ENCODE measurements at places on chromosomes 3 and 15.

GRCh38 chr3:132174500-132174899, 139.7 kb upstream of the CPNE4 start:
- no peak for DNase-seq

- DNase-seq, result no peak
These were observed 286.6 kb downstream of the PTPRG start for GRCh38 chr3:61847784-61848462.

DNA sequence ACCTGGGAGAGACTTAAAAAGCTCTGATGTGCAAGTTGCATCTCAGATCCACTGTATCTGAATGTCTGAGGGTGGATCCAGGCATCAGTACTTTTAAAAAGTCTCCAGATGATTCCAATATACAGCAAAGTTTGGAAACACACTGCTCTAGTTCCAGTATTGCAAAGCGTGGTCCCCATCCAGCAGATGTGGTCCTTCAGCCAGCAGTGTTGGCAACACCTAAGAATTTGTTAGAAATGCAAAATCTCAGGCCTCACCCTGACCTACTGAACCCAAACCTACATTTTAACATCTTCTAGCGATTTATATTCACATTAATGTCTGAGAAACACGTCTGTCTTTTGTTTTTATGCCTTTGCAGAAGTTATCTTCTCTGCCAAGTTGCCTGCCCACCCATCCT, 32.2 kb upstream of the SGO1 start:
- no peak for DNase-seq

DNA sequence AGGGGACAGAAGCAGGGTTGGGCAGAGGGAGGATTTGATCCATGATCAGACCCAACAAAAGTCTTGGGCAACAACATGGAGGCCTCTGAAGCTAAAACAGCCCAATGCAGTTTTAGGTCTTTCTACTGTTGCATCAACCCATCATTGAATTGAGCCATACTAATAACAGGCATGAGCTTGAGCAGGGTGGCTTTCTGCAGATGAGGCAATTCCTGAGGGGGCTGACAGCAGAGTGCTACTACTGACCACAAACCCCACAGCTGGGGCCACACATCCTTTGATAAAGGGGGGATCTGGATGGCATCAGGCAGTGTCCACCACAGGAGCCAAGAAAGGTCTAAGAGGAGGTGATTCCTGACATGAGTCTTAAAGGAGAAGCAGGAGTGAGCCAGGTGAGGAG, 517.0 kb upstream of the PPP2R3A start:
- DNase-seq, result no peak

- DNase-seq, result no peak
These were observed 36.1 kb downstream of the MYO5C start for GRCh38 chr15:52259503-52259902.

- DNase-seq, result no peak
These were observed 3.1 kb upstream of the ADAMTSL3 start for GRCh38 chr15:83650831-83651230.

DNA sequence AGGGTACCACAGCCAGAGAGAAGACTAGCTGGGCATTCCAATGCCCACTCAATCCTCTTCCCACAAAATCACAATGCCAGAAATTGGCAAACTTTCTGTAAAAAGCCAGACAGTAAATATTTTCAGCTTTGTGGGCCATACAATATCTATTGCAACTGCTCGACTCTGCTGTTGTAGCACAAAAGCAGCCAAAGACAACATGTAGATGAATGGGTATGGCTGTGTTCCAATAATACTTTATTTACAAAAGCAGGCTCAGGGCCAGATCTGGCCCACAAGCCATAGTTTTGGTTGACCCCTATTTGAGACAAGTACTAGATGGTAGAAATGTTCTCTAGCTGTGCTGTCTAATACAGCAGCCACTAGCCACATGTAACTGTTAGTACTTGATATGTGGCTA, 330.9 kb downstream of the ERC2 start:
- no peak for DNase-seq

DNA sequence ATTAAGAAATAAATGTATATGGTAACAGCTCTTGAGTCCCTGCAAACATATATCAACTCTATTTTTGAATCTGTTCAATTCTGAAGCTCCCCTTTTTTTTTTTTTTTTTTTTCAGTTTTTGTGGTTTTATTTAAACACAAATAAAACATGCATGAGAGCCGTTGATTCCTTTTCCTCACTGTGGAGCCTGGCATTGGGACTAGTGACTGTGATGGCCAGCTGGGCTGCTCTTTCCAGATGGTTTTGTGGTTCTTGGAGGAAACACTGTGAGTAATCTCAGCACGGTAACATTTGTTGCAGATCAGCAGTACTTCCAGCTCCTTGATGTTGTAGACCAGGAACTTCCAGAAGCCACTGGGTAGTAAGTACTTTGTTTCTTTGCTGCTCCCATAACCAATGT, 15.9 kb downstream of the EMC7 start:
- DNase-seq, result no peak

GRCh38 chr15:25325187-25325586, 113.6 kb downstream of the UBE3A start:
- DNase-seq, result no peak
